ENCODE measurements at places on chromosomes 6 and 20.

GRCh38 chr6:45990162-45990561, 25.5 kb downstream of the CLIC5 start:
- DNase-seq = no peak

DNA sequence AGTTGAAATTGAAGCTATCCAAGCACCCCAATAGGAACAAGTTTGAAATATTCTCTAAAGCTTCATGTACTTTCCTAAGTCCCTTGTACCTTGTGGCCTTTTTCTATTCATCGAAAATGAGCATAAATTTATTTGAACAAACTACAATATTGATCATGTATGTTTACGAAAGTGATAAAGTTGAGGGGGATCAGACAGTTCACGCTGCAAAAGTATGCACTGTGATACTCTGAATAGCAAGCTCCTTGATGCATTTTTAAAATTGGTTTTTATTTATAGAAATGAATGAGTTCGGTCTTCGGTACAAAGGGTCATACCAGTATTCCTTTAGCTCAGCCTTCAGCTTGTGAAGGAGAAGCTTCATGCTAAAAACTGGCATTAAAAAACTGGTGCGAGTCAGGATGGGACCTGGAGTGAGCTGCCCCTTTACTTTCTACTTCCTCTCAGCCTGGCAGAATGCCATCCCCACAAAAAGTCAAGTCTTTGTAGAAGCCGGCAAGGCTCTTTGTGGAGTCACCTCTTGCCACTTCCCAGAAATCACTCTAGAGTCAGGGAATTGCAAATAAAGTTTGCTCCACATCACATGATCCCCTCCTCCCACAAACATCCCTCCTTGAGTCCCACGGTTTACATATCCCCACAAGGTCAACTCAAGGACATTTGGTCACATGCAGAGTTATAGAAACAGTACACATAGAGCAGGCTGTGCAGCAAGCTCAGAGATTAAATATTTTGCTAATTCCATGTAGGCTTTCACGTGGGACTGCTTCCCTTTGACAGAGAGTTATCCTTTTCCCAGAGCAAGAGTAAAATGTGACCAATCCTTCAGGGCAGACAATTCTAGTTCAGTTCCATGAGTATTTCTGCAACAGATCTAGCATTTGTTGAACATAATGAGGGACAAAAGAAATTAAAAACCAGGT, 34.6 kb upstream of the ADGRF1 start:
- no peak for DNase-seq

GRCh38 chr6:142627474-142627873, 317.5 kb downstream of the HIVEP2 start:
- DNase-seq = no peak

DNA sequence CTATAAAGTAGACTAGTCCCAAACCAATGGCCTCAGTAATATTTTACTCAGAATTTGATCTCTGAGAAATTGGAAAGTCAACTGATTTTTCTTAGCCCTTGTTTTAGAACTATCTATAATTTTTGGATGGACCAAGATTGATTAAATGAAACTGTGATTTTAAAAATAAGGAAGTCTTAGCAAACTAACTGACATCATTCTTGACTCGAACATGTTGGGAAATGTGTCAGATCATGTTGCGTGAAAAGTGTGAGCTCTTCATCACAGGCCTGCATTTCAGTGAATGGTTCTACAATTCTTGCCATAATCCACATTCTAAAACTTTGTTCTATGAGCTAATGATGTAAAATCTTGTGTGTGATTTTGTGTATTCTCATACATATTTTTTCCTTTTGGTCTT, 11.0 kb downstream of the TNFAIP3 start:
- peak; percentile 15 for DNase-seq

GRCh38 chr20:32894026-32894483, 35.3 kb downstream of the EFCAB8 start:
- DNase-seq = peak; percentile 18

DNA sequence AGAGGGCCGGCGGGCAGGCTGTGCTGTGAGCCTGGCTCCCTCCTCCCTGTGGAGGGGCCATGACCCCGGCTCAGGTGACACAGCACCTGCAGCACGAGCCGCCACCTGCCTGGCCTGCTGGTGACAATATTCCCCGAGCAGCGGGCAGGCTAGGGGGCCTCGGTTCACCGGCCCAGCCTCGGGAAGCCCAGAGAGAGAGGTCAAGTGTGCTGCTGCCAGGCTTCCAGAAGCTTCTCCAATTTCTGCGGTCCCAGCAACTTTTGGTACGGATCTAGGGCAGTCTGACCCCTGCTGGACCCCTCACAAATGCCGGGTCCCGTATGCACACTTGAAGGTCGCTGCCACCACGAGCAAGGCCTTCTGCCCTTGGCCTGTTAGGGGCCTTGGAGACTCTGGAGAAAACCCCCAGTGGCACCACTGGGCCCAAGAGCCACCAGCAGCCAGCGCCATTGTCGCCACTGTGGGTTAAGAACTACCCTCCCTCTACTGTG, 38.6 kb upstream of the NOL4L start:
- no peak for DNase-seq
